Adrenal gland (tissue), 19 donors: ENCODE measurements at places on chromosomes 12 and 14. TPM values are rescaled to one million over a fixed set of nuclear protein-coding genes. Genes with fewer than 3 reads are reported as not detected.

DNA sequence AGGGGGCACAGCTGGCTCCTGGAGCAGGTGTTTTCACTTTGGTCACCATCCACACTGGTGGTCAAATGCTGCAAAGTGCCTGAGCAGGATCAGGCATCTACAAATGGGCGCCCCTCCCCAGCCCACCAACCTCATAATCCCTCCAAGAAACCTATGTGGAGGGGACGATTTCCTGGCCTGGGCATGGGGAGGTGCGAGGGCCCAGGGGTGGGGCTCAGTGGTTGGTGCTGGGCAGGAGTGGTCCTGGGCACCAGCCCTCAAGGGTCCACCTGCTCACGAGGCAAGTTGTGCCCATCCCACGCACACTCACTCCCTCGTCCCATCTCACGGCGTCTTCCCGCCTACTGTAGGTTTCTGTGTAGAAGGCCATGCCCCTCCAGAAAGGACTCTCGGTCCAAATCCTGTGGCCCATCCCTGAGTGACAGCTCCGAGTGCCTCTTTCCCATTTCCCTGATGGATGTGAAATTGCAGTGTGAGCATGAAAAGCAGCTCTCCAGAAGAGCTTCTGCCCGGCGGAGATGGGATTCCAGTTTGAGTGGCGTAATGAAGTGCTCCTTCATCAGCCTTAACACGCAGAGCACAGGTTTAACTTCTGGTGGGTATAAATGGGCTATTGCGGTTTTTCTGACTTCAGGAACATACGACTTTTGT, 36.9 kb downstream of the SLC15A4 start:
- DNase-seq = no peak

GRCh38 chr14:75484711-75485429, 37.4 kb upstream of the BATF start:
- peak; percentile 21 for DNase-seq

DNA sequence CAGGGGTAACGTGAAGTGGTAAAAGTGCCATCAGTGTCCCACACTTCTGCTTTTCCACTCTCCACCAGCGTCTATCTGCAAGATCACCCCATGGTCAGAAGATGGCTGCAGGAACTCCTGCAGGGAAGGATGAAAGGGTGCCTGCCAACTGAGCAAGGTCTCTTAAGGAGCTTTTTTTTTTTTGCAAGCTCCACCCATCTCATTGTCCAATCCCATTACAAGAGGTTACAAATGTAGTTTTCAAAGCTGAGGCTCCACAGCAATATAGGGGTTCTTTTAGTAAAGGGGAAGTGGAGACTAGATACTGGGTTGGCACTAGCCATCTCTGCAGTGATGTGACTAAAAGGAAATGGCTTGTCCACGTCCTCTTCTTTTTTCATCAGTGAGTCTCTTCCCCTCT, 5.9 kb upstream of the BHLHE41 start:
- no peak for DNase-seq

- no peak for DNase-seq
These were observed 438.1 kb downstream of the IPO8 start for GRCh38 chr12:30257618-30258017.

GRCh38 chr12:91210144-91210543, 27.5 kb upstream of the DCN start:
- no peak for DNase-seq

DNA sequence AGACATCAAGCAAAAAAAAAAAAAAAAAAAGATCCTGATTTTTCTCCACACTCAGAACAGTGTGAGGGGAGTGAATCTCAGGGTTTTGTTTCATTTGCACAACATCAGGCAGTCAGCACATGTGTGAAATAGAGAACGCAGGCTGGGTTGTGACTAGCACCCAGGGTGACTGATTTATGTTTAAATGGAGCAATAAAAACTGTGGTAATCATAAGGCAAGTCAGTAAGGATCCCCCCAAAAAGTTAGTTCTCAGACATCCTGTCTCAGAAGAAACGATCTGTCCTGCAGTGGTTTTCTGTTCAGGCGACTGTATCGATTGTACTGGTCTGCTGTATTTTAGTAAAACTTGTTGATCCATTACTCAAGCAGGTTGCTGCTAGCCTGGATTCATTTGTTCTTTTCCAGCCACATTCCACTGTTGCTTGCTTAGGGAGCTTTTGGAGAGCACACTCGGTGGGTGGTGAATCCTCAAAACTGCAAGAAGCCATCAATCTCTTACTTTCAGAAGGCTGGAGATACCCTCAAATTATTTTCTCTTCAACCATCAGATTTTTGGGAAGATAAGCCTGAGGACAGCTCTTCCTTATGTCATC, 107.1 kb downstream of the DACT1 start:
- no peak for DNase-seq

GPR84 gene
- 1.3 TPM for polyA plus RNA-seq
